ENCODE measurements at places on chromosomes 4 and X.

- no peak for DNase-seq
Measured at GRCh38 chr4:663046-663437, 11.0 kb downstream of the ATP5ME start.

DNA sequence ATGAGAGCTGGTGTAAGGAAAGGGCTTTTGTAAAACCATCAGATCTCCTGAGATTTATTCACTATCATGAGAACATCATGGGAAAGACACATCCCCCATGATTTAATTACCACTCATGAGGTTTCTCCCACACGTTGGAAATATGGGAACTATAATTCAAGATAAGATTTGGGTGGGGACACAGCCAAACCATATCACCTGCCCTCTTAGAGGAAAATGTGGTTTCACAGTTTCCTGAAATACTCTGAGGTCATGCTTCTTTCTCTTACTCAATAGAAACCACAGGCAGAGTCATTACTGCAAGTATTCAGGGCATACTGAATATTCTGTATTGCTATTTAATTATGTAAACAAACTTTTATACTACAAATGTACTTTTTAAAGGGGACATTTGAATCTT is 1453.3 kb downstream of the PCDH18 start:
- DNase-seq: no peak

DNA sequence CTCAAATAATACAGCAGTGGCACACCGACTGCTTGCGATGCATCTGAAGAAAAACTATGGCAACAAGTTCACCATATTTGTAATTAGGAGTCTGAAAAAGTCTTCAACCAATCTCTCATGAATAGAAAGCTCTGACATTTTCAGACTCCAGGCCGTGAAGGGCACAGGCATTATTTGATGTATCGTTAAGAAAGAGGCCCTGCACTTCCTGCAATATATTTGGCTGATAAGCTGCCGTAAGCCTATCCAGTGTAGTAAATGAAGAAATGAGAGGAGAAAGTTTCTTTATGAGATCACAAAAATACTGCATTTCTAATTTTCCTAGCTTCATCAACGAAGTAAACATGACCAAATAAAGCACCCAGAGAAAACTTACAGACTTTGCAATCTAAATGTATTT is 613.8 kb upstream of the TECRL start:
- no peak for DNase-seq

- DNase-seq: no peak
Measured at GRCh38 chr4:68011684-68012083, 48.4 kb upstream of the TMPRSS11A start.

DNA sequence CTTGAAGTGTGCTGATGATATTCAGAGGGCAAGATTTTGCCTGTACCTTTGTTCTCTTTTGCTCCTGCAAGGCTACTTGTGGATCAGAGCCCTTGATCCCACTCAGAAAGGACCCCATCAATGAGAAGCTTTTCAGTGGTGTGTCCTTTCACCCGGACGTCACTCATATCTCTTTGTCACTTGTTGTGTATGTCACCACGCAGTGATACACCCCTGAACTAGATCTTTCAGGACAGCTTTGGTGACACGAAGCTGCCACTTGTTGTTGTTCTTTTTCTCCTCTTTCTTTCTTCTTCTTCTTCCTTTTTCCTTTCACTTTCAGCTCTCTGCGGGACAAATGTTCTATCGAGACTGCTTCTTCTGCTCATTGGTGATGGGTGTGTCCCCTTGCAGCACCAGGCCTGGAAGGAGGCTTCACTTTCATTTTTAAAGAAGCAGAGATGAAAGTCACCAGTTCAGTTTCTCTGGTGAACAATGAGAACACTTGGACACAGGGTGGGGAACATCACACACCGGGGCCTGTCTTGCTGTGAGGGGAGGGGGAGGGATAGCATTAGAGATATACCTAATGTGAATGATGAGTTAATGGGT is 83.6 kb downstream of the NBDY start:
- peak; percentile 9 for DNase-seq

GRCh38 chr4:151165205-151166000 is 66.0 kb downstream of the RPS3A start:
- no peak for DNase-seq

- DNase-seq: peak; percentile 1
Measured at GRCh38 chrX:134625315-134625718, 33.0 kb downstream of the PLAC1 start.

Measured in suppressor macrophage (primary cell).